ENCODE measurements at places on chromosomes 12 and 14.

GRCh38 chr12:86170051-86170450 lies 86.1 kb downstream of the MGAT4C start:
- no peak for DNase-seq

DNA sequence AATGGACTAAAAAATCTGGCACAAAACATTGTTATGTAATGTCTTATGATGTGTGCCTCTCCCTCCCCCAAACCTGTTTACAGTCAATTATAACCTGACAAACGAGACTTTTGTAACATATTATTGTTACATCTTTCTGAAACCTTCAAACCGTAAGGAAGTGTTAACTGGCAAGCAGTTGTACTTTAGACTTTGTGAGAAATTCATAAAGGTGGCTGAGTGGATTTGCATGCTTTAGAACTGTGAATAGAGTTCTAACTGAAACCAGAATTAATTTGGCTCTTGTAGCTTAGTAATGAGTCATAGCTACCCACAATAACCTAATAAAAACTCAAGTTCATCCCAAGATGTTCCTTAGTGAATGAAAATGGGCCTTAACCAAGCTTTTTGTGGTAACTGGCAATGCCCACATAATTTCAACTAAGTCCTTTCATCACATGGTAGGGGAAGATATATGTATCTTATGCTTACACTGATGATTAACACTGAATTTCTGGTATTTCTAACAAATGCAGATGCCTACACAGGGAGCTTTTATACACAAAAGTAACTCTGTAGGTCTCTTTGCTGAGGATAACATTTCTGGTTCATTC lies 29.7 kb downstream of the RAD9B start:
- DNase-seq: no peak

DNA sequence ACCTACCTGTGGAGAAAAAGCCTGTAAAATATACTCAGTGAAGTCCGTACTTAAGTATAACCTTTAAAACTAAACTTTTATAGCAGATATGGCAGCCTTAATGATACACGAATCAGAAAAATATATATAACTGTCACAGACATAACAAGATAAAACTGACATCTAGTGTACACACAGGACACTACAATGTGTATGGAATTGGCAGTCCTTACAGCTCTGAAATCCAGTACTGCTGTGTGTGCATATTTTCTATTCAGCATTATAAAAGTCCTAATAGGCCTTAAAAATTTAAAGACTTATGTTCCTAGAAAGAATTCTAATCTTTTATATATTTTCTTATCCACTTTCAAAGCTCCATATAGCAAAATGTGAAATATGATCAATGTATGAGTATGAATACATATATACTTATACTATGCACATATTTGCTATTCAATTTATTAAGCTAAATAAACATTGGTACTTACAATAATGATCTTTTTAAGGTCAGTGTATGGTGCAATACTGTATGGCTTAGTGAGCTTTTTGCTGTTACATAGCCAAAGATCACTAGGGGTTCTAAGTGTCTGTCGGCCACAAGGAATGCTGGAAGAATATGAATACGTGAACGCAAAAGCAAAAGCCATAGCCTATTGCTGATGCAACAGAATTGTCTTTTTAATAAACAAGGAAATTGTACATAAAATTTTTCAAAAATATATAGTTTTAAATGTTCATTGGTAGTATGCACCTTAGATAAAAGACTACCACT lies 69.2 kb downstream of the C2CD5 start:
- DNase-seq: no peak

DNA sequence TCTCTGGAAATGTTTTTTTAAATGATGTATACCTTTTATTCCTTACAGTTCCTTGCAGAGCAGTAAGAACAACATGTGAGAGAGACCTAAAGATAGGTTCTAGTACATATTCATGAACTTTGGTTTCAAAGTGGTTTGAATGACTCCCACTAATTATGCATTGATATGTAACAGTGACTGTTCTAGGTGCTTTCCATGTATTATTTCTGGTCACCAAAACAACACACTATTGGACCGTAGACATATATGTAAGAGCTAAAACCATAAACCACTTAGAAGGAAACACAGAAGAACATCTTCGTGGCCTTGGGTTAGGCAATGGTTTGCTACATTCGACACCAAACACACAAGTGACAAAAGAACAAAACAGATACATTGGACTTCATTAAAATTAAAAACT lies 37.9 kb downstream of the SOX5 start:
- DNase-seq: no peak
